ENCODE measurements at places on chromosomes 3 and 15.

DNA sequence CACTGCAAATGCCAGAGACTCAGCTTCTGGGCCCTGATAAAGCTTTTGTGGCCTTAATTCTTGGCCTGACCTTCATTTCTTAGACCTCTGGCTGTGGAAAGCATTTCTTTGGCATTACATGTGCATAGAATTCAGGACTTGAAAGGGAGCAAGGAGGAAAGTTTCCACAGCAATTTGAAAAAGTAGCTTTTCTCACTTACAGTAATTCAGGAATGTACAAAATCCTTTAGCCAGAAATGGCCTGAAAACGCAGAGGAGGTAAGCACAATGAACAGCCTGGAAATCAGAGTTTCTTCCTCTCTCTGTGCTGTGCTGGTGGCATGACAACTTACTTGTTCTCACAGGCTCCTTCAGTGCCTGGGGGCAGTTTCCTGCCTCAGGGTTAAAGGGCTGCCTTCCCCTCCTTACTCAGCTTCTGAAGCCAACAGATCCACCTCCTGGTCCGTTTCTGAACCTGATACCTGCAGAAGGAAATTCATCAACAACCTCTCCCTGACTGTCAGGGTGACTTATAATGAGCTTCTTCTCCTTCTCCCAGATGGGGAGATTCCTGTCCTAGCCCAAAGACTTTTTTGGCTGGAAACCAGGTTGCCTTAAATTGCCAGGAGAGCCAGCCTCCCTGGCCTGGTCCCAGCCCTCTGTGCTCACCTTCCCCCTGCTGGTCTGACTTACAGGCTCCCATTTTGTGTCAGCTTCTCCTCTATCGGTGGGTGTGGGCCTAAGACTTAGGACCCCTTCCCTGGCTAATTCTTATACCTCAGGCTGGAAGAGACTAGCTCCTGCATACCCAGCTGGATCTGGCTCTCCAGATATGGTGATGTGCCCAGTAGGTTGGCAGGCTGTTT is 102.3 kb downstream of the MYRIP start:
- no peak for DNase-seq

GRCh38 chr15:33048255-33048654 is 146.3 kb downstream of the FMN1 start:
- DNase-seq: no peak

- DNase-seq: no peak
These were observed 1.1 kb upstream of the TLNRD1 start for GRCh38 chr15:80999623-81000036.

GRCh38 chr15:47685141-47685870 is 32.0 kb upstream of the SEMA6D start:
- DNase-seq: no peak

DNA sequence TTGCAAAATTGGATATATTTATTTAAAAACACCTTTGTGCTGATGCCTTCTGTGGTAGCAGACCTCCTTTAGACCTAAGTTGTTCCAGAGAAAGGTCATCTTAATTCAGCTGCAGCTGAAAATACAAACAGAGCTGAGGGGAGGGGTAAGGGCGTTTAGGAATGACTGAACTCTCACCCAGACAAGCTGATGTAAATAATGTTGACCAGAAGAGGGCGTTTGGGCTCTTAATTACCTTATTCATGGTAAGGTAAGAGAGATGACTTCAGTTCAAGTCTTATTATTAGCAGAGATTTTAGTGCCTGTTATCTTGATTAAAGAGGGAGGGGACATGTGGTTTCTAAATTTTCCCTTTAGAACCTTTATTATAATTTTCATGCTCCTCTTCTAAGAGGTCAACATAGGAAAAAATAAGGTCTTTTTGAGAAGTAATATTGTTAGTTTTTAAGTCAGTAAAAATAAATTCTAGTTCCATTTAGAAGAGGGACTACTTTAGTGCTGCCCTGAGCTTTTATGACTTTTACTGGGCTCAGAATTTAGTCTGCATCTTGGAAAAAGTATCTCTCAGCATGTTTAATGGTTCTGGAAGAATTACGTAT is 46.3 kb downstream of the GPR171 start:
- DNase-seq: peak; percentile 36

DNA sequence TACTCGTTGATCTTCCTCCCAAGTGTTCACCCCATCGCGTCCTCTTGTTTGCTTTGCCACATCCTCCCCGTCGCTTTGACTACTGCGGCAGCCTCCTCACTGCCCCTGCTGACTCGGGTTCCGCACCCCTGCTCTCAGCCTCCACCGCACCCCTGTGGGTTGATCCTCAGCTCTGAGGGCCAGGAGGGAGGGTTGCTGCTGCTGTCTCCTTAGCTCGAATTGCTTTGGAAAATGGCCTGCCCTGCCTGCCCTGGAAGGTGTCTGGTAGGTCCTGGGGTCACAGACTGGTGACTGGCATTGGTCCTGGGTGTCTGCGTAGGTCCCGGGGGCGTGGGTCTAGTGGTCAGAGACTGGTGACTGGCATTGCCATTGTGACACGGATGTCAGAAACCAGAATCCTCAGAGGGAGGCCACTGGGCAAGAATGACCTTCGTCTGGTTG is 9.4 kb downstream of the MUC4 start:
- DNase-seq: no peak

DNA sequence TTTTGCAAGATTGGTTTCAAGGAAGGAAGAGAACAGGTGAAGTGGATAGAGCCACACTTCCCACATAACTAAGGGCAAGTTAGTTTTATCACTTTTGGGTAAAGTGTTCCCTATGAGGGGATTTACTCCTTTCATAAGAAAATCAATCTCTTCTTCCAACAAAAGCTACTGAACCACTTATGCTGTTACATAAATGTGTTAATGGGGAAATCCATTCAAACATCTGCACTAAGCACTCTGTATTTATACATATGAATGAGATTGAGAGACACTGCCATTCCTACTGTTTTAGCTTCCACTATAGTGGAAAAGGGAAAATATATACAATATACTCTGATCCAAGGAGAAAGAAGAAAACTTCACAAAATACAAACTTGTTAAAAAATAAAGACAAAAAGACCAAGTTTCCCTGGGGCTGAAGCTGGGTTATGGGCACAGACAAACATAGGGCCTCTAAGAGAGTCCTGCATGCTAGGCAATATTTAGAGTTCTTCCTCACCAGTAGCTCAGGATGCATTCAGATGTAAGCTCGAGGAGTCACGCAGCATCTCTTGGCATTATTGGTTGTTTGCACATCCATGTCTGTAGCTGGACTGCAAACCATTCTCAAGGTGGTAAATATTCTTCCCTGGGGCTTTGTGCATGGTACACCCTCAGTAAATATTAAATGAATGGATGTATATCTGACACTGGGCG is 454.2 kb downstream of the FGF12 start:
- no peak for DNase-seq

DNA sequence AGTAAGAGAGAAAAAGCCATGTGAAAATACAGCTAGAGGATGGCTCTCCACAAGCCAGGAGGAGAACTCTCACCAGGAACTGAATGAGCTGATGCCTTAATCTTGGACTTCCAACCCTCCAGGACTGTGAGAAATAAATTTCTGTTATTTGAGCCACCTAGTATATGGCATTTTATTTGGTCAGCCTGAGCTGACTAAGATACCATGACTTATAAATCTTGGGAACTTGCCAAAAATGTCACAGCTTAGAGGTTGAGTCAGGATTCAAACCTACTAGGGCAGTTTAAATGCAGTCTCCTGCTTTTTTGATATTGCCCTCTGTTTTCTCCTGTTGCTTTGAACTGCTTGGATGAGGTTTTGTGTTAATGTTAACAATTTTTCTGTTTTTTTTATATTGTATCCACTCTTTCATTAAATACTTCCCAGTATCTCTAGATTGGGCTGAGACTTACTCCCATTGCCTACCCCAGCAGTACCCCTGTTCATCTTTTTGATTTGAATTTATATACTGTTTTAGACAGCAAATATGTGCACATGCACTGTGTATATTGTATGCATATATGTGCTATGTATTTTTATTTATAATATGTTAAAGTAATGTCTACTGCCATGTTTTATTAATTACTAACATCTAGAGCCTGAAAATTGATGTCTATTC is 1223.2 kb downstream of the OTOL1 start:
- peak; percentile 68 for DNase-seq

- DNase-seq: no peak
These were observed 294.6 kb upstream of the DPPA4 start for GRCh38 chr3:109631897-109632296.

- no peak for DNase-seq
These were observed 277.5 kb upstream of the TBL1XR1 start for GRCh38 chr3:177474652-177475355.

DNA sequence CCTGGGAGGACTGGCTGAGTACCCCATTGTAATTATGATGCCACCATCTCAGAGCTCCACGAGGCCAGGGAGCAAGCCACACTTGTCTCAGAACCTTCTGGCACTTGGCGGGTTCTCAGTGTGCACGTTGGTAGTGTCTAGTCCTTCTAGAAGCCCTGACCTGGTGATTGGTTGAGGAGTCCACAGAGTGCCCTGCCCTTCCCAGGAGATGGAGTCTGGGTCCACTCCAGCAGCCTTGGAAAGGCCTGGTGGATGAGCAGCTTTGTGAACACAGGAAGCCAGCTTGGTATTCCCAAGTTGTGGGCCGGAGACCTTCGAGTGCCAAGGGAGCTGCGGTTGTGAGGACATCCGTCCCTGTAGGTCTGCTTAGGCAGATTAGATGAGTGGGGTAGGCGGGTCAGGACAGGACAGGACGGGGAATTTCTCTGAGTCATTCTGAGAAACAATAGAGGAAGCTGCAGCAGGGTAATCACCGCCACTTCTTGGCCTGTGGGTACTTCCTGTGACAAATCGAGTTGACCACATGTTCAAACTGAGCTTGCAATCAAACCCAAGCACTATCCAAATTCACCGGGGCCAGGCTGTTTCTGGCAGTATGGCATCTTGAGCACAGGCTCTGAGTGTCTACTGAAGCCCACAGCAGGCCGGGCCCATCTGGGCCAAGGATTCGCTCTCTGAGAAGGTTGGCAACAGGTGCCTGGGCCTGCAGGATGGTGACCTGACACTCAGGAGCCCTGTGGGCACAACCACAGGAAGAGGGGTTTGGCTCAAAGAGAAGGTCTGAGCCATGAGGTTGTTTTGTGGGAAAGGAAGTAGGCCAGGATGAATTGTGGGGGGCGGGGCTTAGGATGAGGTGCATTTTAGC is 71.5 kb upstream of the PLXNA1 start:
- DNase-seq: peak; percentile 32

DNA sequence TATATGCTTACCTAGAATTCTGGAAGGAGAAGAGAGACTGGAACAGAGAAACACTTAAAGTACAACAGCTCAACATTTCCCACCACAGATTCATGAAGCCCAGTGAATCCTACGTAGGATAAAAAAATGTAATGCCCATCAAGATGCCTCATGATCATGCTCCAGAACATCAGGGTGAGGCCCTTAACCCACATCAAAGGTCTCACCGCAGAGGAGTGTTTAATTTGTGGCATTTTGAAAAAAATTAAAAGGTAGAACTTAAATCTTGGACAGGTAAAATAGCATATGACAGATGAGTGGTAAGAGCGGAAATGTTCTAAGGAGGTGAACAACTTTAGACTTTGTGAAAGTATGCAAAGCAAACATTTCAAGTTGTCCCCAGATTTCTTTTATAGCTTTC is 9.7 kb upstream of the SLC6A20 start:
- no peak for DNase-seq

- DNase-seq: no peak
These were observed 17.3 kb upstream of the DOCK3 start for GRCh38 chr3:50657407-50657806.

- DNase-seq: no peak
These were observed 159.4 kb downstream of the ZIC4 start for GRCh38 chr3:147246906-147247305.

GRCh38 chr3:128563439-128563838 is 70.4 kb upstream of the GATA2 start:
- no peak for DNase-seq

DNA sequence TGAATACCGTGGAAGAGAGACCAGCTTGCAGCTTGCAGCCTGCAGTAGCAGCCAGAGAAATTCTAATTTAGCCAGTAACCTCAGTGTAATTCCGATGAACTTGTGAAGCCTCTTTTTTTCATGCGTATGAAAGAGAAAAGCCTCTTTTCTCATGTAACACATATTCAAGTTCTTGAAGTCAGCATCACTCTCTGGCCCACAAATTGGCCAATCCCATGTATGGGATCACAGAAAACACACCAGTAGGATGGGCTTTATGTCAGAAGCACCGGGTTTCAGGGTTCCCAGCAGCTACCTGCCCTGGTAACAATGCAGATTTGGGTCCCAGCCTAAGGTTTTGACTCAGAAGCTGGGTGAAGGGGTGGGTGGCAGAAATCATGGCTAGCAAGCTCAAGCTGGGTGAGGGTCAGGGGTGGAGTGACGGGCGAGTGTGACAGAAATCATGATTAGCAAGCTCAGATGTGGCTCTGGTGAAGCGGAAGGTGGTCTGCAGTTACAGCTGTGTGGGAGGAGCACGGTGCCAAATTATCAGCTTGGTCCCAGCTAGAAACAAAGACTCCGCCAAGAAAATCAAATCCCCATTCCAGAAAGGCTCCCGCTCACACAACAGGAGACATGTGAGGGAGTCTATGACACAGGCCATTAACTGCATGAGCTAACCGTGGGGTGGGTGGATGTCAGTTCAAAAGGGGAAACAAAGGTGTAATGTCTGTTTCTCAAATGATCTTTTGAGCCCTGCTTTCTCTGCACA is 86.6 kb downstream of the SNRK start:
- DNase-seq: no peak

GRCh38 chr15:49904296-49904695 is 214.7 kb downstream of the ATP8B4 start:
- DNase-seq: no peak

- no peak for DNase-seq
These were observed 67.8 kb upstream of the POLG start for GRCh38 chr15:89402518-89402805.

GRCh38 chr15:33866101-33866737 is 102.1 kb upstream of the CHRM5 start:
- DNase-seq: no peak

DNA sequence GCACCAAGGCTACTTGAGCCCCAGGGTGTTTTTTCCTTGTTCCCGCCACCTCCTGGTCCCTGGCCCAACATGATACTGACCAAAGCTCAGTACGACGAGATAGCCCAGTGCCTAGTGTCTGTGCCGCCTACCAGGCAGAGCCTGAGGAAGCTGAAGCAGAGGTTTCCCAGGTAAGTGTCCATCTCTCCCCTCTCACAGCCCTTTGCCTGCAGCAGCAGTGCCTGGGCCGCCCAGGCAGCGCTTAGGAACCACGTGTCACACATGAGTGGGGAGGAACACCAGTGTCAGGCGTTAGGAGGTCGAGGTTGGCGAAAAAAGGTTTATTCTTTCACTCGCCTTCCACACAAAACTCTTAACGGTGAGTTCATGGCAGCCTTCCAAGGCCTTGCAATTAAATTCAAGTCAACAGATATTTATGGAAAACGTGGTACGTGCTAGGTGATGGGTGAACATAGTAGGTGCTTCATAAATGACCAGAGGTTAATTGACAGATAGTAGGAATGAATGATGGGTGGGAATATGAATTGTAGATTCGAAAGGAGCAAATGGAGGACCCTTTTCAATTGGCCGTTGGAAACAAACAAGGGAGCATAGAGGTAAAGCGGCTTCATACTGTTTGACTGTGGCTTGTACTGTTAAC is 486 bp downstream of the CDIN1 start:
- DNase-seq: no peak

- DNase-seq: no peak
These were observed 633.9 kb upstream of the TGFBR2 start for GRCh38 chr3:29972320-29972993.

- DNase-seq: no peak
These were observed 294.4 kb upstream of the SLCO3A1 start for GRCh38 chr15:91559066-91559465.

- no peak for DNase-seq
These were observed 22.0 kb downstream of the SLC9A9 start for GRCh38 chr3:143826296-143826695.

- DNase-seq: no peak
These were observed 33.5 kb upstream of the HHATL start for GRCh38 chr3:42736081-42736480.

GRCh38 chr3:30643763-30644462 is 37.5 kb downstream of the TGFBR2 start:
- no peak for DNase-seq
